Endothelial cell (in vitro differentiated cells): ENCODE measurements at places on chromosomes 6 and 20.

GRCh38 chr6:166745801-166746668, 119.0 kb upstream of the RPS6KA2 start:
- H3K36me3 ChIP-seq, result no peaks in the 10 kb centered on the region
- DNase-seq, result no peak
- H3K27me3 ChIP-seq, result peaks cover 8% of the 10 kb centered on the region
- no peak overlapping the region for H3K27ac ChIP-seq
- peaks cover 8% of the 10 kb centered on the region for H3K4me1 ChIP-seq

DNA sequence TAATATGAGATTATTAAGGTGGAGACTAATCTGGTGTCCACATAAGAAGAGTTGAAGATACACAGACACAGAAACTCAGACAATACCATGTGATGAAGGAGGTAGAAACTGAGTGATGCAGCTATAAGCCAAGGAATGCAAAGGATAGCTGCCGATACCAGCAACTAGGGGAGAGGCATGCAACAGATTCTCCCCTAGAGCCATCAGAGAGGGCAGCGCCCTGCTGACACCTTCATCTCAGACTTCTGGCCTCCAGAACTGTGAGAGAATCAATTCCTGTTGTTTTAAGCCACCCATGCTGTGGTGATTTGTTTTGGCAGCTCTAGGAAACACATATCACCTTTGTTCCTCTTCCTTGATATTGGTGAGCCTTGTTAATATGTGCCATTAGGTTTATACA, 41.5 kb downstream of the STXBP5 start:
- H3K36me3 ChIP-seq, result peaks cover 21% of the 10 kb centered on the region
- peaks cover 3% of the 10 kb centered on the region for H3K4me1 ChIP-seq
- no peak overlapping the region for H3K4me3 ChIP-seq
- H3K27ac ChIP-seq, result no peak overlapping the region
- H3K27me3 ChIP-seq, result no peaks in the 10 kb centered on the region
- no peak for DNase-seq

DNA sequence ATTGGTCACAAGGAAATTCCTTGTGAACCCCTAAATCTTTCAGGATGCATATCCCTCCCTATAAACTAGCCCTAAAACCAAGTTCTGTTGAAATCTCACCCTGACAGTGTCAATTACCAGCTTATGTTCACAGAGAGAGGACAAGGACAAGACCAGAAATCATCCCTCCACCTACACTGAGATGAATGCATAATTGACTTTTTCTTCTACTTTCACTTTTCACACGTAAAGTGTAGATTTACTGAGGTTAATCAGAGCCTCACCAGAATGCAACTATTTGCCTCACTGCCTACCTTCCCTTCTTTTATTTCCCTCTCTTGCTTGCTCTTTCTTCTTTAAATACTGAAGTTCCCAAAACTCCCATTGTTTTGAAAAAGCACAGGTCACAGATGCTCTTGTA, 15.3 kb upstream of the NKAIN2 start:
- no peaks in the 10 kb centered on the region for H3K36me3 ChIP-seq
- H3K27ac ChIP-seq, result no peak overlapping the region
- H3K27me3 ChIP-seq, result no peaks in the 10 kb centered on the region
- DNase-seq, result no peak

GRCh38 chr6:157280157-157280556, 43.2 kb downstream of the TMEM242 start:
- no peaks in the 10 kb centered on the region for H3K36me3 ChIP-seq
- H3K27ac ChIP-seq, result no peak overlapping the region
- H3K4me3 ChIP-seq, result no peak overlapping the region
- H3K4me1 ChIP-seq, result peaks cover 19% of the 10 kb centered on the region
- peaks cover 4% of the 10 kb centered on the region for H3K27me3 ChIP-seq
- DNase-seq, result no peak

GRCh38 chr6:125944434-125944816, 12.1 kb upstream of the HINT3 start:
- H3K27ac ChIP-seq, result peak overlapping the region; percentile 38
- H3K27me3 ChIP-seq, result no peaks in the 10 kb centered on the region
- no peak for DNase-seq
- H3K4me3 ChIP-seq, result no peak overlapping the region
- peaks cover 47% of the 10 kb centered on the region for H3K4me1 ChIP-seq
- no peaks in the 10 kb centered on the region for H3K36me3 ChIP-seq

GRCh38 chr20:61985096-61985495, 80.6 kb downstream of the TAF4 start:
- DNase-seq, result no peak
- H3K27me3 ChIP-seq, result peaks cover 20% of the 10 kb centered on the region
- no peak overlapping the region for H3K4me3 ChIP-seq
- peaks cover 8% of the 10 kb centered on the region for H3K4me1 ChIP-seq

DNA sequence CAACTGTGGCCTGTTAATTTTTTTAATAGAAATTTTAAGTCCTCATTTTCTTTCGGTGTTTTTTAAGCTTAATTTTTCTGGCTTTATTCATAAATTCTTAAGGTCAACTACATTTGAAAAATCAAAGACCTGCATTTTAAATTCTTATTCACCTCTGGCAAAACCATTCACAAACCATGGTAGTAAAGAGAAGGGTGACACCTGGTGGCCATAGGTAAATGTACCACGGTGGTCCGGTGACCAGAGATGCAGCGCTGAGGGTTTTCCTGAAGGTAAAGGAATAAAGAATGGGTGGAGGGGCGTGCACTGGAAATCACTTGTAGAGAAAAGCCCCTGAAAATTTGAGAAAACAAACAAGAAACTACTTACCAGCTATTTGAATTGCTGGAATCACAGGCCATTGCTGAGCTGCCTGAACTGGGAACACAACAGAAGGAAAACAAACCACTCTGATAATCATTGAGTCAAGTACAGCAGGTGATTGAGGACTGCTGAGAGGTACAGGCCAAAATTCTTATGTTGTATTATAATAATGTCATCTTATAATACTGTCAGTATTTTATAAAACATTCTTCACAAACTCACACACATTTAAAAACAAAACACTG, 10.1 kb downstream of the HFE start:
- DNase-seq, result peak; percentile 57
- no peak overlapping the region for H3K27ac ChIP-seq
- H3K27me3 ChIP-seq, result peaks cover 5% of the 10 kb centered on the region
- no peak overlapping the region for H3K4me3 ChIP-seq
- no peaks in the 10 kb centered on the region for H3K36me3 ChIP-seq

GRCh38 chr6:137095651-137096238, 51.0 kb upstream of the IL20RA start:
- DNase-seq, result no peak
- no peaks in the 10 kb centered on the region for H3K36me3 ChIP-seq
- no peak overlapping the region for H3K27ac ChIP-seq
- no peak overlapping the region for H3K4me3 ChIP-seq
- H3K4me1 ChIP-seq, result peaks cover 2% of the 10 kb centered on the region

- peak overlapping the region; percentile 64 for H3K27ac ChIP-seq
- peaks cover 19% of the 10 kb centered on the region for H3K4me1 ChIP-seq
- peaks cover 7% of the 10 kb centered on the region for H3K27me3 ChIP-seq
- H3K36me3 ChIP-seq, result no peaks in the 10 kb centered on the region
- DNase-seq, result no peak
Observed at GRCh38 chr20:4844325-4844724, 122.6 kb downstream of the PRND start.

GRCh38 chr20:10268636-10269035, 50.0 kb downstream of the SNAP25 start:
- no peak overlapping the region for H3K27ac ChIP-seq
- H3K4me3 ChIP-seq, result no peak overlapping the region
- no peaks in the 10 kb centered on the region for H3K27me3 ChIP-seq
- no peaks in the 10 kb centered on the region for H3K36me3 ChIP-seq
- DNase-seq, result no peak
- no peaks in the 10 kb centered on the region for H3K4me1 ChIP-seq
